ENCODE measurements at places on chromosomes 5 and 9. TPM values are rescaled to one million over a fixed set of nuclear protein-coding genes. Genes with fewer than 3 reads are reported as not detected.

Gene SPATA31A7
- not detected for total RNA-seq

DNA sequence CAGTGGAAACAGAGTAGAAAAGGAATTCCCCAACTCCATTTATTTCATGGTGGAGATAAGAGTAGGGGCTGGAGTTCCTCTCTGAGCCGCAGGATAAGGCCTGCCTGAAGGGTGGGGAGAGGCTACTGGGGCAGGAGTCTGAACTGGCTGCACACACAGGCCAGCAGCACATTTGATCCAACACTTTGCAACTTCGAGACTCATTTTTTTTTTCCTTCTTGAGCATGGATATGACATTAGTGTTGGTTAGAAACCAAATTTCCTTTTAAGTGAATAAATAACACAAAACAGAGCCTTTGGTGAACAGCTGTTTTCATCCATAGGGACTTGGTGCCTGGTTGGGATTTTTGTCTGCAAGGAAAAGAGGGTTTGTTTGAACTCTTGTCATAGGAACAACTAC lies 76.6 kb downstream of the RALGPS1 start:
- DNase-seq, result no peak

Gene GTF2H2C
- total RNA-seq, result 103 TPM

Gene EXOSC2
- 65.0 TPM for total RNA-seq

GRCh38 chr5:151947931-151948608 lies 23.4 kb upstream of the GLRA1 start:
- peak; percentile 50 for DNase-seq

Gene LRRC14B
- total RNA-seq, result not detected

- DNase-seq, result no peak
Observed at GRCh38 chr9:125841444-125841843, 94.3 kb downstream of the PBX3 start.

Gene PCDHB16
- total RNA-seq, result 0.03 TPM

DNA sequence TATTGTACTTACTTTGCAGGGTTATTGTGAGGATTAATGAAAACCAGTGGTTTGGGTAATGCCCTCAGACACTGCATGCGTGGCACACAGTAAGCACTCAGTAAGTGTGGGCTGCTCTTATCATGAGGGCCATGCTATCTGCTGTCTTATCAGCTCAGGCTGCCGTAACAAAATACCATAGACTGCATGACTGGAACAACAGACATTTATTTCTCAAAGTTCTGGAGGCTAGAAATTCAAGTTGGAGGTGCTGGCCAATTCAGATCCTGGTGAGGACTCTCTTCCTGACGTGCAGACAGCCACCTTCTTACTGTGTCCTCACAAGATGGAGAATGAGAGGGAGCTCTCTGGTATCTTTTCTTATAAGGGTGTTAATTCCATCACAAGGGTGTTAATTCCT lies 23.9 kb upstream of the SH3PXD2B start:
- no peak for DNase-seq

GRCh38 chr5:35430381-35431162 lies 187.1 kb upstream of the SPEF2 start:
- DNase-seq, result no peak

- DNase-seq, result no peak
Observed at GRCh38 chr9:89243296-89244061, 64.9 kb upstream of the SHC3 start.

GRCh38 chr5:101278917-101279316 lies 375.8 kb upstream of the ST8SIA4 start:
- no peak for DNase-seq

Gene CCL28
- total RNA-seq, result 0.11 TPM

DNA sequence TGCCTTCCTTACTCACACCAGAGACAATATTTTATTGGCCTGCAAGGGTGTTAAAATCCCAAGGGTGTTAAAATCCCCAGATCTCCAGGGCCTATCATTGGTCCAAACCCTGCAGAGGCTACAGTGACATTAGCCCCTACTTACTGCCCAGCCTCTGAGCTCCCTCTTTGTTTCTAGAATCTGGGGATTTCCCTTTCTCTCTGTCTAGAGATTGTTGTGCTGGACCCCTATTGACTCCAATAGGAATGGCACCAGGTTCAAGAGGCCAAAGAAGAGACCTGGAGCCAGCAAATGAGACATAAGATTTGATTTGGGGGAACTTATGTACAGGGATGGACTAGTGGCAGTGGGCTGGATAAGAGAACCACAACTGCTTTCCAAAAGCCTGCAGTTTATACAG lies 53.3 kb upstream of the ZBED3 start:
- no peak for DNase-seq

Gene GABRA1
- total RNA-seq, result not detected

Gene PRELID1
- 661 TPM for total RNA-seq

- no peak for DNase-seq
Observed at GRCh38 chr5:76688836-76689235, 27.1 kb upstream of the F2R start.

DNA sequence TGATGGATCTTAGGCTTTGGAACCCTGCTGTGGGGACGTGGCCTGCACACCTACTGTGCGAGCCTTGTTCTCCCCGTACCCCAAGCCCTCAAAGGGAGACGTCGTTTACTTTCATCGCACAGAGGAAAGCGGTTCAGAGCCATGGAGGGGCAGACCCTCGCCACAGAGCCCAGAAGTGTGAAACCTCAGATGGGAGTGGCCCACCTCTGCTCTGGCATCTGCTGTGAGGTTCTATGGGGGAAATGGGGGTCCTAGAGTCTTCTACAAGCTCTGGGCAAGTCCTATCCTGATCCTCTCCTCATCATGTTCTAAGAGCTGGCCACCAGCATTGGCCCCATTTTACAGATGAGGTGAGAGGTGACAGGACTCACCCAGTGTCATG lies 3.7 kb upstream of the RNF44 start:
- no peak for DNase-seq

GRCh38 chr5:15236911-15237508 lies 263.0 kb upstream of the FBXL7 start:
- no peak for DNase-seq

DNA sequence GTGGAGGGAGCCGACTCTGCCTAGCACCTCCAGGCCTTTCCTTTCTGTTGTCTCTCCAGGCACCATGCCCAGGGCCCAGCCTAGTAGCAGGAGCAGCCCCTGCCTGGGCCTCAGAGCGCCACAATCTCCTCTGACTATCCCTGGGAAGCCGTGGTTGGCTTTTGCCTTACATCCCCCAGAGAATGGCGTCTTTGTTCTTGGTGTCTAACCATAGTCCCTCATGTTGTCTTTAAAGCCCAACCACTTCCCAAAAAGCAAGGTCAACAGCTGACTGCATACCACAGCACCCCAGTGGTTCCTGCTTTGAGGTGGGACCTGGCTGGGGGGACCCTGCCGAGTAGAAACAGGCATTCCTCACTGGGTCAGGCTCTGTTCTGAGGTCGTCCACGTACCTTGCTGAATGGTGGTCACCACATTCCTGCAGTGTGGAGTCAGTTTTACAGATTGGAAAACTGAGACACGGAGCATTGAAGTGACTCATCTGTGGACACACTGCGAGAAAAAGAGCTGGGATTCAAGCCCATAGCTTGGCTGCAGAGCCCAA lies 13.7 kb upstream of the CERCAM start:
- peak; percentile 84 for DNase-seq

GRCh38 chr5:77775790-77776553 lies at the start of gene TBCA:
TSS of gene TBCA (minus strand) at chr5:77776339. CDS start at chr5:77776257, 82 bp downstream.
- peak; percentile 92 for DNase-seq

GRCh38 chr9:96383165-96383942 lies at the start of gene SLC35D2:
TSS of gene SLC35D2 (minus strand) at chr9:96383711. CDS start at chr9:96383634, 77 bp downstream.
- peak; percentile 64 for DNase-seq

- DNase-seq, result no peak
Observed at GRCh38 chr5:135333732-135334515, 65.1 kb downstream of the MACROH2A1 start.

- no peak for DNase-seq
Observed at GRCh38 chr9:38697776-38698300, 22.1 kb downstream of the FAM240B start.

DNA sequence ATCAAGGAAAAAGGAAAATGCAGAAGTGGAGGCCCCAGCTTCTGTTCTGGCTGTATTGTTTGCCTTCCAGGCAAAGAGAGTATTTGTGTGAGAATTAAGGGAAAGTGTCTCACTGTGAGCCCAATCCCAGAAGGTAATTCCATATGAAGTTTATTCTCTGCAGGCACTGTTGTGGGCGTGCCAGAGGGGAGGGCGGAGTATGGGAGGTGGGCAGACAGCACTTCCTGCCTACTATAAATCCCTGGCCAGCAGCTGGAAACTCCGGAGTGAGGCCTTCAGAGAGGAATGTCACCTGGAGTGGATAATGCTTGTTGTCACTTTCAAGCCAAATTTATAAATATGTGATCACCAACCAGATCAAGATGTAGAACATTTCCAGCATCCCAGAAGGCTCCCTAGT lies 209.5 kb downstream of the ARHGAP26 start:
- peak; percentile 59 for DNase-seq

Gene MARCOL
- total RNA-seq, result not detected

DNA sequence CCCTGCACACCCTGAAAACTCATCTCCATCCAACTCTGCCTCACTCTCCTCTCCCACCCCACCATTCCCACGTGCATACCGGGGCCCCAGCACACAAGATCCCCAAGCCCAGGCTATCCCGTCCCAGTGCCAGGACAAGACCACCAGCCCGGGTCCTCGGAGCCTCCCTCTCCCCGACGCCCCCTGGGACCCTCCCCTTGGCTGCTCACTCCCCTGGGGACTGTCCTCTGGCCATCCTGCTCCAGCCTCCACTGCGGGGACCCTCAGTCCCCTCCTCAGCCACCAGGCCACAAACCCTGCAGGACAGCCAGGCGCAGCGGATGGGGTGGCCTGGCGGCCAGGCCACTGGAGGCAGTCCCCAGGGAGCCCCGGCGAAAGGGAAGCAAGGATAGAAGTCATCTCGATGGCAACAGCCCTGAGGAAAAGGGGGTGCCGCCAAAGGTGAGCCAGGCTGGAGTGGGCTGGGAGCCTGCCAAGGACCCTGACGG lies 62.8 kb downstream of the C9orf50 start:
- DNase-seq, result no peak

Gene SLC34A3
- not detected for total RNA-seq

DNA sequence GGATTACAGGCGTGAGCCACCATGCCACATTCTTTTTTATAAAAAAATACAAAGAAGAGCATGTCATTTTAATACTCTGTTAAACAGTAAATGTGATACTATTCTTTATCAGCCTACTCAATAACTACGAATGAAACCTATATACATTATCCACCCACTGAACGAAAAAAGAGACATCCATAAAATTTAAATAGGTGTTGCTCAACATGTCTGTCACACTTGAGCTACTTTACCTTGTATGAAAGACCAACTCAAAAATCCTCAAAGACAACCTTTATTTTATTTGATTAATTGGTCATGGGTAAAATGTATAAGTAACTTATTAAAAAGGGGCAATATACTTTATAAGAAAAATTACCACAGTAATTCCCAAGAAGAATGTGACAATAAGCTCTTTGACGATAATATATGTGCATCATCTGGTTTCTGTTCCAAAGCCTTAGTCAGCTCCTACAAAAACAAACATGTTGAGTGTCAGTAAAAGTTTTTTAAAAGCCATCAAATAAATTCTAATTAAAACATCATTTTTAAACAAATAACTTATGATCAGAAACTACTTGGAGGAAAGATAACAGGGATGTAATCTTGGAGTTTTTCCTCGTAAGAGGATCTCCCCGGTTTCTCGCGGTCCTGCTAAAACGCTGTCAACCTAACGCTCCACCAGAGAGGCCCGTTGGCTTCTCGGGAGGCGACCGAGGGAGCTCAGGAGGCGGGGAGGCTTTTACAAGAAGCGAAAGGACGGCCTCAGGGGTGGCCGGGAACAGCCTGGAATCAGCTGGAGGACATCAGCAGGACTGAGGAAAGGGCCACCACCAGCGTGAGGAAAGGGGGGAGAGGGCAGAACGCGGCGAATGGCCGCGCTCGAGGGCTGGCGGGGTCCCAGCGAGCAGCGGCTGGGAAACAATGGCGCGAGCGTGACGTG lies 13.5 kb upstream of the ANKRD18B start:
- DNase-seq, result peak; percentile 69

Gene PCDHB2
- 0.37 TPM for total RNA-seq

Gene MSX2
- 0.90 TPM for total RNA-seq

Gene TXNDC15
- total RNA-seq, result 34.7 TPM

- DNase-seq, result peak; percentile 74
Observed at GRCh38 chr9:81801190-81801589, 111.8 kb upstream of the TLE1 start.

Gene GGTA1
- total RNA-seq, result not detected

- DNase-seq, result peak; percentile 40
Observed at GRCh38 chr5:168706655-168707069, 127.5 kb upstream of the PANK3 start.

GRCh38 chr9:8095672-8096086 lies 296.1 kb upstream of the DMAC1 start:
- no peak for DNase-seq

GRCh38 chr9:126411225-126411947 lies 84.8 kb downstream of the MVB12B start:
- no peak for DNase-seq

GRCh38 chr9:117671468-117671867 lies 32.7 kb upstream of the TLR4 start:
- DNase-seq, result peak; percentile 47

Gene TRAF1
- 0.43 TPM for total RNA-seq

DNA sequence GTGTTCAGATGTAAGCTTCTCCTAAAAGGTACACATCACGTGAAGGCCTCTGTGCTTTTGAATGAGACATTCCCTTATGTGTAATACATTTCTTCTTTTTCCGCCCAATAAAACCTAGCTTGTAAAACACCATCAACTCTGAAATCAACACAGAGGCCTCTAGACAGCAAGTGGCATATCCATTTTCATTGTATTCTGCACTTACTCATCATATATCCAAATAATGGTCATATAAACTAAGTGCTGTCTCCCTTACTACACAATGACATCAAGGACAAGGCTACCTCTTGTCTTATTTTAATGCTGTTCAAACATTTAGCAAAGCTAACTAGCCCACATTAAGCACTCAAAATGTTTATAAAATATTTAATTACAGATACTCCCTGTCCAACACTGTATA lies 108.5 kb downstream of the ELAVL2 start:
- no peak for DNase-seq

Gene CPLANE1
- 4.8 TPM for total RNA-seq

DNA sequence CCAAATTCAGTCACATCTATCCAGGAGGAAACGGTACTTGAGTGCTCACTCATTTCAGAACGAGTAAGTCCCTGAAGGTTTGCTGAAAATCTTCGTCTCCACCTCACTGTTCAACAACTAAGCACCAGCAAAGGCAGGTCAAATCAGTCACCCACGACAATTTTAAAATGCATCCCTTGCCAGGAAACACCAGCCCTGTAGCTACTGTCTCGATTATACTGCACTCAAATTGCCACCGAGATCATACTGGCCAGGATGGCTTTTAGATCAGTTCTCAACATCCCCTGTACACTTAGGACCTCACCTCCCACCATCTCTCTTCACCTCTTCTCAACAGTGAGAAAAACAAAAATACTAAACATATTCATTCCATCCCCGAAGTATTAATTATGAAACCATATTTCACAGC lies 298.6 kb downstream of the AGTPBP1 start:
- no peak for DNase-seq

Gene EFNA5
- total RNA-seq, result 4.1 TPM

GRCh38 chr5:112532654-112533360 lies 113.7 kb upstream of the EPB41L4A start:
- DNase-seq, result no peak
